ENCODE measurements at places on chromosomes 5 and 9. TPM values are rescaled to one million over a fixed set of nuclear protein-coding genes. Genes with fewer than 3 reads are reported as not detected.

Gene SPOCK1
- 77.5 TPM for total RNA-seq

Gene GPRIN1
- total RNA-seq: 11.9 TPM

Gene IDNK
- total RNA-seq: 3.0 TPM

Gene ABLIM3
- 71.4 TPM for total RNA-seq

Gene SPINK13
- not detected for total RNA-seq

Gene DDX4
- total RNA-seq: not detected

Gene PROB1
- 2.6 TPM for total RNA-seq

Gene RNF224
- total RNA-seq: not detected

Gene FAM78A
- total RNA-seq: 0.44 TPM

Gene NUDT12
- total RNA-seq: 7.4 TPM

Gene NEUROG1
- total RNA-seq: not detected

Gene IL31RA
- 2.0 TPM for total RNA-seq

Gene SLC6A3
- total RNA-seq: not detected

Gene CDH6
- total RNA-seq: 5.7 TPM

Gene SH3PXD2B
- 39.6 TPM for total RNA-seq

Gene CDC20B
- not detected for total RNA-seq

Gene FOXI1
- not detected for total RNA-seq

Gene NDUFAF2
- 16.3 TPM for total RNA-seq

Gene RFX3
- total RNA-seq: 3.3 TPM

Gene CLIC3
- total RNA-seq: 12.7 TPM

Gene TPM2
- 1,162 TPM for total RNA-seq

Gene SHROOM1
- 2.0 TPM for total RNA-seq

Gene DMRT2
- not detected for total RNA-seq

Gene WDR38
- total RNA-seq: not detected

Gene C9
- 0.44 TPM for total RNA-seq

All from placental pericyte (primary cell).